Jurkat, Clone E6-1 (cell line): ENCODE measurements at places on chromosomes 11 and 22.

DNA sequence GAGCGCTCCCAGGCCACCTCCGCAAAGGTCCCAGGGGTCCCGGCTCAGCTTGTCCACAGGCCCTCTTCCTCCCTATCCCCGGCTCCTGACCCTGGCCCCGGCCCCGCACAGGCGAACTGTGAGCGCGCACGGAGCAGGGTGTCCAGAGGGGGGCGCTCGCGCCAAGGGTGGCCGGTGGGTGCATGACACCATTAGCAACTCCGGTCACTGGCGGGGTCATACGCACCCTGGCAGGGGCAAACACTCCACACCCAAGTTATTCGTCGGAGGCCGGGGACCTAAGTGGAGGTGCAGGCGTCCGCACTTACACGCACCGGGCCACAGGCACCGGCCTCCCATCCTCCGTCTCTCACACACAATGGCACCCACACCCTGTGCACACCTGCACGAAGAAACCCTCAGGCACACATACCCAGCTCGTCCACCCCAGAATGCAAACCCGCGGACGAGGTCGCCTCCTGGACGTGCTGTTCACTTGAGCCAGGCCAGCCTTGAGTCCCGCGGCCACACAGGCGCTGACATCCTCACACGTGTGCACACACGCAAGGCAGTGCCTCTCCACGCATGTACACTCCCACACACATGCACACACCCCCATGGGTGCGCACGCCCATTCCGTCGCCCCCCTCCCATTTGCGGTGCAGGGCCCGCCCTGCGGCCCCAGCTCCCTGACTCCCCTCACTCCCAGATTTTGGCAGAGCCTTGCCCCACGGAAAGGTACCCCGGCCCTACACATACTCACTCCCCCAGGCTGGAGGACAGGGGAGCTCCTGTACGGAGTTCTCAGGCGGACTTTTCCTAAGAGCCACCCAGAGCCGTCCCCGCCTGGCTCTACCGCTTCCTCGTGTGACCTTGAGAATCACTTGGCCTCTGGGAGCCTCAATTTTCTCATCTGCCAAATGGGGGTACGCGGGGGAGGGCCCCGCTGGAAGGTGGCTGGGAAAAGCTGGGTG, at the start of gene RASGRP2:
TSS of gene RASGRP2 (minus strand) at position 552 of the 953 bp plus-strand sequence. CDS start 1,276 bp downstream, outside the sequence.
- peak; percentile 62 for DNase-seq

DNA sequence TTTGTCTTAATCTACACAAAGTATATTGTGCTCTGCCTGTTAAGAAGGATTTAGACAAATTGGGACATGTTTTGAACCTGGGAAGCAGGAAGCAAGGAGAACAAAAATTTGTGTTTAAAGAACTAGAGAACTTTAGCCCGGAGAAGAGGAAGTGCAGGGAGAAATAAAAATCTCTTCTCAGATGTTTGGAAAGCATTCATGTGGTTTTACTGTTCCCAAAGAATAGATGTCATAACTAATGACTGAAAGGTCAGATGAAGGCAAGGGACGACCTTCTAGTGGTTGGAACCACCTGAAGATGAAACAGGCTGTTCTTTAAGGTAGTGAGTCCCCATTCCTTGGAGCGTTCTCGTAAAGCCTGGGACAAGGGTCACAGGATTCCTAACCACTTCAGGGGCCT, 38.3 kb downstream of the IRAG1 start:
- no peak for DNase-seq

GRCh38 chr11:64124147-64124546, 41.8 kb downstream of the MACROD1 start:
- DNase-seq: peak; percentile 32

DNA sequence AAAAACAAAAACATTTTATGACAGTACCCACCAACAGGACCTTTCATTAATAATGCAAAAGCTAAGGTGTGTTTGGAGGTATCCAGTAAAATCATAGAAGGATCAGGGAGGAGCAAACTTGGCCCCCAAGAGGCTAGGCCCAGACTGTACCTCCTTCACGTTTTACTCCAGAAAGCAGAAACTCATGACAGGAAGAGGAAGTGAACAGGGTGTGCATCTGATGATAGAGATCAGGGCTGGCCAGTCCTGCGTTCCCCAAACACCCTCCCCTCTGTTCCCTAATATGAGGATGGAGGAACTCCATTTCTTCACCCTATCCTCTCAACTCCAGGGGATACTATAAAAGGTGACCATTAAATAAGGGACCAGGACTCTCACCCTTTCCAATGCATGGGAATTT, 10.2 kb upstream of the MS4A12 start:
- DNase-seq: no peak

- no peak for DNase-seq
Observed at GRCh38 chr11:79212741-79213190, 228.1 kb downstream of the TENM4 start.

GRCh38 chr11:126804363-126804762, 196.2 kb downstream of the KIRREL3 start:
- DNase-seq: no peak

DNA sequence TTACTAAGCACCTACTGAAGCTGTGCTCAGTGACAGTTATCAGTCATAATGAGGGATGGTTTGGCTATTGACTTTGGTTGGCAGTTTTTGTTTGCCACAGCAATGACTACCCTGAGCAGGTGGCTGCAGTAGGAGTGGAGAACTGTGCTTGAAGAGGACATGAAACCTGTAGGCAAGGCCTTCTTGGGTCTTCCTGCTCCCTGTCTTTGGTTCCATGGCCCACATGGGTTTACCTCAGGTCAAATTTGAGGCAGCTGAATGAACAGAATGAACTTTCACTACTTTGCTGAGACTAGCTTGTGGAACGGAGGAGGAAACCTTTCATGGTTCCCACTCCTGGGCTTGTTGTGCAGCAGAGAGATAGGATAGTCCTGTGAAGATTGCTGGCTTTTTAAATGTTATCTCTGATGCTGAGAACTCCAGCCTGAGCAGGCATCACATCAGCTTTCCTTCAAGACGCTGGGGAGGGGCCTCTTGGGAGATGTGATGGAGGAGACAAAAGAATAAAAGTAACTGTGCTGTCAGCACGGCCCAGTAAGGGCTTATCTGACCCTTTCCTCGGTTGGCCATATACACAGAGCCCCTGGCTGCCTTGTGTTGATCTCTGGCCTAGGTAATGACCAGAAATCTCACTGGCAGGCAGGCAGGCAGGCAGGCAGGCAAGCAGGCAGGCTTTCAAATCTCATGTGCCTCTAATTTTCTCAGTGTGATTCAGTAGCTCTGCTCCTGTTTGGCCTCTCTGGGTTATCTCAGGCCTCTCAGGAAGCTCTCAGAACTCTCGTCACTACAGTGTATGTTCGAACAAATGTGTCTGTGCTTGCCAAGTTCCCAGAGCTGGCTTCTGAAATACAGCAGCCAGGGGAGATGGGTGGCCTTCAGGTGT, 12.0 kb downstream of the STIM1 start:
- no peak for DNase-seq

DNA sequence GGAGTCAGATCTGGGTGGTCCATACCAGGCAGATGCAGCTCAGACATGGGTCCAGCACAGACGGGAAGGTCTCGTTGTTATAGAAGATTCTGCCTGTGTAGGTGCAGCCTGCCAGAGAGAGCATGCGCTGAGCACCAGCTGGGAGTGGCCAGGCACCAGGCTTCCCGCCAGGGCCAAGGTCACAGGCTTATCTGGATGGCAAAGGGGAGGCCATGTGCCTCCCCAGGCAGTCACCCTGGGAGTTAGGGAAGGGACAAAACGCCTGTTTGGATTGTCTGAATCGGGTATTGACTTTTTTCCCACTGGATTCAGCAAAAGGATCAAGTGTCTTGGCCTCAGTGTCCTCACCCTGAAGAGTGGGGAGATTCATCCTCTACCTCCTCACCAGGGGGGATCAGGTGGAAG, 26.5 kb downstream of the PGA5 start:
- no peak for DNase-seq

GRCh38 chr22:21917181-21917958, 35.3 kb downstream of the PPM1F start:
- no peak for DNase-seq

GRCh38 chr11:64562723-64563351, 28.2 kb upstream of the SLC22A12 start:
- no peak for DNase-seq

GRCh38 chr11:1781593-1781975, 17.9 kb upstream of the CTSD start:
- DNase-seq: no peak

- no peak for DNase-seq
Observed at GRCh38 chr11:111555255-111555654, 14.7 kb downstream of the LAYN start.

- DNase-seq: peak; percentile 64
Observed at GRCh38 chr11:129992161-129992944, 10.3 kb downstream of the PRDM10 start.

DNA sequence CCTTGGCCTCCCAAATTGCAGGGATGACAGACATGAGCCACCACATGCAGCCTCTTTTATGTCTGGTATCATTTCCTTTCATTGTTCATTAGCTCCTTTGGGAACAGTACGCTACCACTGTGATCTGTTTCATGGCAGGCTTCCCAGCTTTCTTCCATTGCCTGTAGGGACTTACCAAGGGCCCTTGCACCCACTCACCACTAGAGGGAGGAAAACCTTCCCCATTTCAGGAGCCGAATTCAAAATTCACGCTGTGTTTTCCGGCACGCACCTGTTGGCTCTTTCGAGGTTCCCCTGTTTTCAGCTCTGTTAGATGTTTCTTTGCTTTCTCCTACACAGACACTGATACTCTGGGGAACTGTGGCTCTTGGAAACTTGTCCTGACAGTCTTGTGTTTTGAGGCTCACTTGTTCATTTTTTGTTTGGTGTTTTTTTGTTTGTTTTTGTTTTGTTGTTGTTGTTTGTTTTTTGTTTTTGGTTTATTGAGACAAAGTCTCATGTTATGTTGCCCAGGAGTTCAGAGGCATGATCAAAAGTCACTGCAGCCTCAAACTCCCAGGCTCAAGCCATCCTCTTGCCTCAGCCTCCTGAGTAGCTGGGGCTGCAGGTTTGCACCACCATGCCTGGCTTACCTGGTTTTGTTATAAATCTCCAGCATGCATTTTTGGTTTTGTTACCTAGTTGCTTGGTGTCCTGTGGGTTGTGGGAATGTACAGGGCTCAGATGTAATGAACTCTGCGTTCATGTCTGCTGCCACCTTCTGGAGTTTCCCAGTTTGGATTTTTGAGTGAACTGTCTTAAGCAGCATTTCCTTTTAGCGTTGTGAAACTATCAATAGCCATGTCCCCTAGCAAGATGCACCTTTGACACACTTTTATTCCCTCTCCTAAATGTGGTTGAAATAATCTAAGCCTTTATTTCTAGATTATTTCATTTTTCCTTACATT, 2.3 kb downstream of the KRTAP5-11 start:
- DNase-seq: peak; percentile 33

DNA sequence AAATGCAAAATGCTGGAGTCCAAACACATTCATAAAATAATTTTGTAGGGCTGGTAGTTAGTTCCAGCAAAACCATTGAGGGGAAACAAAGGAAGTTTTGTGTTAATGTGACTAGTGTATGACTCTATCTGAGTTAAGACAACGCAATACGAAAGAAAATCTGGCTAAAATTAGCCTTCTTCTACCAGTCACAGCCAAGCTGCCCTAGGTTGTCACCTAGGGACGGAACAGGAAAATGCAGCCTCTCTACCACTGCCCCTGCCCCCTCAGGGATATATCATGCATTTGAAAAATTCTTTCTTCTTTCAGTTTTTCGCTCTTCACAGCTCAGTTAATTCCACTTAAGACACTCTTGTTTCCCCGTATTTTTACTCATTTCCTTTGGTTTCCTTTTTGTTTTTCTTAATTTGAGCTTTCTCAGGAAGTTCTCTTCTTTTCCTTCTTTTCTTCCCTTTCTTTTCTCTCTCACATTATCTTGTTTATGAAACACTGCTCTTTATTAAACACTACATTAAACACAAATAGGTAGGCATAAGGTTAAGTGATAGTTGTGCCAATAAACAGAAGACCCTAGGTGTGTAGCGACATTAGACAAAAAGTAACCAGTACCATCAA, 30.6 kb downstream of the KIRREL3 start:
- no peak for DNase-seq

DNA sequence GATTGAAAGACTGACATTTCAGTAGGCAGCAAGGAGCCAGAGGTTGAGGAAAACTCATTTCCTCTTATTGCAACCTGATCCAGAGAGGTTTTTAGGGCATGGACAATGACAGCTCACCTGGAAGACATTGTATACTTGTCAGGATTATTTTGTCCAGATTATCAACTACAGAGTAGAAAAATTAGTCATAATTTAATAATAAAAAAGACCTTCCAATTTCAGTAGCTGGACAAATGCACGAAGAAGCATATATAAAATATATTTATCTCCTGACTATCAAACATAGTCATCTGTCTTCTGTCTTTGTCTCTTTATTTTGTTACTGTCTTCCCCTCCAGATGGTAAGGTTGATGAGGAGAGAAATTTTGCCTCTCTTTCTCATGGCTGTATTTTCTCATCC, 330.6 kb upstream of the RAG2 start:
- DNase-seq: no peak
